H54 (cell line): ENCODE measurements at places on chromosomes 11 and 22.

DNA sequence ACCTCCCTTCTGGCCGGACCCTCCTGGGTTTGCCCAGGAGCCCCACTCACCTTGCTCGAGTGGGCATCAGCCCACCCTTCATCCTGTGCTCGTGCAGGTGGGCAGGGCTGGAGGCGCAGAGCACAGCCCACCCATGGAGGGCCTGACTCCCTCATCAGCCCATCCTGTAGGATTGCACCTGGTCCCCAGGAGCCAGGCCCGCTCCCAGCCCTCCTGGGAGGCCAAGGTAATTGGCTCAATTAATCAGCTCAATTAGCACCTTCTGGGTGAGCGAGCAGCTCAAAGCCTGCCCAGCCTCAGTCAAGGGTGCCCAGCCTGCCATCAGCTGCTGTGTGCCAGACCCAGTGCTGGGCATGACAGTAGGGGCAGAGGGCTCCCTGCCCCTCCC lies 58.1 kb upstream of the NECTIN1 start:
- DNase-seq = no peak

GRCh38 chr11:46987183-46987582 lies 50.6 kb downstream of the CSTPP1 start:
- no peak for DNase-seq

GRCh38 chr22:28819253-28820096 lies 19.1 kb upstream of the XBP1 start:
- no peak for DNase-seq

DNA sequence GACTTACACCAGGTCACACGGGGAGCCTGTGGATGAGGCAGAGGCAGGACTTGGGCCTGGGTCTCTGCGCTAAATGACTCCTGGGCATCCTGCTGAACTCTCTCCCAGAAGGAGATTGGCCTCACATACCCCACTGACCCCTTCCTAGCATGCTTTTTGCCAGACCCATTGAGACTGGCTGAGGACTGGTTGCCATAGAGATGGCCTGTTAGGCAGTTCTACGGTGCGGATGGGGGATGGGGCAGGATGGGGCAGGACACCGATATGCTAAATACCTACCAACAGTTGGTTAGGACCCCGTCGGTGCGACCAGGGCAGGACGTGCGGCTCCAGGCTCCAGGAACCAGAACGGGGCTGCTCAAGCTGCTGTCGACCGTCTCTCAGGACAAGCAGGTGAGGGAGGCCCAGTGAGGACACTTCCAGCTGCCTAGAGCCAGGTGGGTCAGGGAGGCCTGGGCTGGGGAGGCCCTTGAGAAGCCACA lies at the start of gene TSGA10IP:
Gene TSGA10IP, plus strand, starts transcription at position 51 of the 482 bp plus-strand sequence. Its CDS starts 196 bp downstream, at position 247.
- DNase-seq = no peak

DNA sequence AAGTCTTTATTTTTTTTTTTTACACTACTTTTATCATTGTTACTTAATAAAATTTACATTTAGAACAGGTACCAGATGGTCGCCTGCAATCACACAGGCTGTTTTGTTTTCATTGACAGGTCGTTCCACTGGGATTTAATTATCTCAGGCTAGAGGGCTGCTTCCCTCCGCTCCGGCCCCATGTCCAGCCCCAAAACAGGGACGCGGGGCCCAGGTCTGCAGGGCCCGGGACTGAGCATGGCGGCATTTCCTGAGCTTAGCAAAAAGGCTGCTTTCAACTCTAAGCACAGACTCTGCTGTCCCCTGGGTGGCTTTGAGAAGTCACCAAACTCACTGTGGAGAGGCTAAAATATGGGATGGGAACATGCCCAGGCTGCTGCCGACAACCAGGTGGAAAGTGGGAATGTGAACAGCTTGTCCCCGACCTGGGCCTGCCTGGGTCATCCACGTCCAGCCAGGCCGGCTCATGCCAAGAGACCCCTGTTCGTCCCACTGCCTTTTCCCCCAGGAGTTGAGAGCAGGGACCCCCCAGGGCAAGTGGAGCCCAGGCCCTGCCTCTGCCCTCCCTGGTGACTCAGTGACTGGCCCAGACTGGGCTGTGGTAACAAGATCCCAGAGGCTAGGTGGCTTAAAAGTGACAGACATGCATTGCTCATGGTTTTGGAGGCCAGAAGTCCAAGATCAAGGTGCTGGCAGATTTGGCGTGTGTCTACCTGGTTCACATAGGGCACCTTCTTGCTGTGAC lies 150.0 kb downstream of the SHANK2 start:
- no peak for DNase-seq
